ENCODE measurements at places on chromosomes 3 and 15.

DNA sequence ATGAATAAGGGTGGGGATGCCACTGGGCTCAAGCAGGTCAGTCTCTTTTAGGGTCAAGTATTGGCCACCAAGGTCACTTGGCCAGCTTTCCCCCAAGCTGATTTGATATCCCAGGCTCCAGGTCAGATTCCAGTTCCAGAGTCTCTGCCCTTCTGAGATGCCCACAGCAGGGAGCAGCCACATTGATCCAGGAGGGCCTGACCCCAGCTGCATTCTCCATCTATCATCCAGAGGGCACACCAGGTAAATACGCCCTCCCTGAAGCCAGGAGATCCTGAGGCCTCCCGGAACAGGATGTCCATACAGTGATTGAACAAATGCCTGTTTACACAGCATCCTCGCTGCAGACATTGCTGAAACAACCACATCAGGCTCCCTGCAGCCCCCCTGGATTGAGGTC, 264.6 kb upstream of the TLE3 start:
- DNase-seq, result no peak

- no peak for DNase-seq
These were observed 93.0 kb upstream of the LPP start for GRCh38 chr3:188060840-188061544.

- peak; percentile 59 for DNase-seq
These were observed 44.9 kb downstream of the CPN2 start for GRCh38 chr3:194306109-194306686.

DNA sequence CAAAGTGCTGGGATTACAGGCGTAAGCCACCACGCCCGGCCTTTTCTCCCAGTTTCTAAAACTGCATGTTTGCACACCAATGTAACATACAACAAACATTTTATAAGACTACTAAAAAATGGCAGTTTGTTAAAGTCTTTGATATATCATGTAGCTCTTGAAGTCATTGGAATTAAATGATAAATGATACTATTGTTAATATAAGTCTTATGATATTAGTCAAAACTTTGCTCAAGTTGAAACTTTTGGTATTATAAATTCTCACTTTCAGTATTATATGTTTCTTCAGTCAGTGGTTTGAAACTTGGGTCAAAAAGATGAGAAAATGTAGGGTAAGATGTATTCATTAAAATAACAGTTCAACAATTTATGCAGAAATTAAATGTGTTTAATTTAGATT, 117.6 kb upstream of the TBL1XR1 start:
- DNase-seq, result no peak

DNA sequence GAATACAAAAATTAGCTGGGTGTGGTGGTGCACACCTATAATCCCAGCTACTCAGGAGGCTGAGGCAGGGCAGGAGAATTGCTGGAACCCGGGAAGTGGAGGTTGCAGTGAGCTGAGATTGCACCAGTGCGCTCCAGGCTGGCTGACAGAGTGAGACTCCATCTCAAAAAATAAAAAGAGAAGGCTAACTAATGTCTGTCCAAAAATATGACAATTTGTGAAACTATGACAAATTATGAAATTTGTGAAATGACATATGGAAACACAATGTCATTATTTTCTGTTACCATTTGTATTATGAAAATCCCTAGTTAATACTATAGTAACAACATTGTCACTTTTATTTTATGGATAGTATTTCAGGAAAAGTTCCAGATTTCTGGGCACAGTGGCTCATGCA, 1306.3 kb upstream of the EPHA6 start:
- DNase-seq, result no peak

- peak; percentile 85 for DNase-seq
These were observed at the start of gene ADAMTSL3 for GRCh38 chr15:83653639-83654378. Gene ADAMTSL3 (plus strand): TSS chr15:83654123. CDS start chr15:83655762, 1,639 bp downstream.

DNA sequence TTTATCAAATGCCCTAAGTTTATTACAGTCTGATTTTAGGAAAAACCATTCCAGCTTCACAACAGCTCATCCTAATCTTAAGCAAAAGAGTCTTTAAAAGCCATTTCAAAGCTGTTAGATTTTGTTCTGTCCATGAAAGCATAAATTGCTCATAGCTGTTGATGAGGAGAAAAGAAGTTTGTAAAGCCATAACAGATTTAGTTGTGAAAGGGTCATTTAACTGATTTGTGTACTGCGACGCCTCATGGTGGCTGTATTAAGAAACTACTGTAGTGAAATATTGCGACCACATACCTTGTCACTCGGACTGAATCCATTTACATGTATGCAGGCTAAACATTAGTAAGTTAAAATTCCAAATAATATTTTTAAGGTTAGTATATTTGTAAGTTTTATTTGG, 20.9 kb downstream of the BBX start:
- no peak for DNase-seq

- DNase-seq, result peak; percentile 32
These were observed 25.6 kb upstream of the NLGN1 start for GRCh38 chr3:173371848-173372487.

DNA sequence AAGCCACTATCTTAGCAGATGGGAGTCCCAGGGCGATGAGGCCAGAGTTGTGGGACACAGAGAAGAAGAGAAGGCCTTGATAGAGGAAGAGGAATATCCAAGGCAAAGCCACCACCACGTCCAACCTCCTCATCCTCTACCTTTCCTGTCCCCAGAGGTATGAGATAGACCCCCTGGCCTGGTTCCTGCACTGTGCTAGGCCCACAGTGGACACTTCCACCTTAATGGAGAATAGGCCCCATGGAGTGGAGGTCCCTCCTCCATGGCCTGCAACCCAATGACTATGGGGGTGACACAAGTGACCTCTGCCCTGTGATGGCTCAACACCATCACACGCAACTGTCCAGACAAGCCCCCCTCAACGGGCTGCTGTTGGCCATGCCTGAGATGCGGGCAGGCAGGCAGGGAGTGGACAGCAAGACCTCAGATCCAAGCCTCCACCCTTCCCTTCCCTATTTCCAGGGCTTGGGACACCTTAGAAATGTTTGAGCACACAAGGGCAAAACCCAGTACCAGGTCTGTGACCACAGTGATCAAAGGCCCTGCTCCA, 36.8 kb downstream of the GRAMD2A start:
- DNase-seq, result no peak

DNA sequence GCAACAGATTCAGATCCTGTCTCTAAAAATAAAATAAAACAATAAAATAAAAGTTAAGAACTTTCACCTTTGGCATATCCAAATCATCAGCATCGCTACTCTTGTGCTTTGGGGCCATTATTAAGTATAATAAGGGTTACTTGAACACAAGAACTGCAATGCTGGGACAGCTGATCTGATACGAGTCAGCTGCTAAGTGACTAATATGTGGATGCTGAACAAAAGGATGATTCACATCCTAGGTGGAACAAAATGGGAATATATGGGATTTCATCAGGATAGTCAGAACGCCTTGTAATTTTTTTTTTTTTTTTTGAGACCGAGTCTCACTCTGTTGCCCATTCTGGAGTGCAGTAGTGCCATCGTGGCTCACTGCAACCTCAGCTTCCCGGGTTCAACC, 29.7 kb downstream of the BUB1B start:
- no peak for DNase-seq

DNA sequence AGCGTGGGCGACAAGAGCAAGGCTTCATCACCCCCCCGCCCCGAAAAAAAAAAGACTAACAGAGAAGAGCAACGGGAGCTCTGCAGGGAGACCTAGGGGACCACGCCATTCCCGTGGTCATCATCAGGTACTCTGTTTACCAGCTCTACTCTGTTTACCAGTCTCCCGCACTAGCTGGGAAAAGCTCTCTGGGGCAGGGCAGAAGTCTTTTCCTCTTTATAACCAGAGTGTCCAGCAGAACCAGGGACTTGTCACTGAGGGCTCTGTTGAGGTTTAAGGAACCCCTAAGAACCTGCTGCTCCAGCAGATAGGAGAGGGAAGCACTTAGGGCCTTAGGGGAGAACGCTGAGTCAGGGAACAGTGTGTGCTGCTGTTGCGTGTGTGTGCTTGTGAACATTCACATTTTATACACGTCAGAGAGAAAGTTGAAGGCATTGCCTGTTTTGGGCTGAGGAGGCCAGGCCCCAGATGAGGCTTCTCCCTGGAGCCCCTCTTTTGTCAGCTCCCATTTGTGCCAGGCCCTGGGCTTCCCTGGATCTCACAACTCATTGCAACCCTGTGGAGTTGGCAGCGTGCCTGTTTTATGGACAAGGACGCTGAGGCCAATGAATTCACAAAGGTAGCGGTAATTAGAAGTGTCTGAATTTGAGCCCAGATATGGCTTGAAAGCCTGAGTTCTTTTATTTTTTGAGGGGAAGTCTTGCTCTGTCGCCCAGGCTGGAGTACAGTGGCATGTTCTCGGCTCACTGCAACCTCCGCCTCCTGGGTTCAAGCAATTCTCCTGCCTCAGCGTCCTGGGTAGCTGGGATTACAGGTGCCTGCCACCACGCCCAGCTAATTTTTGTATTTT, 24.2 kb upstream of the ERICH6 start:
- DNase-seq, result no peak

- no peak for DNase-seq
These were observed 104.1 kb downstream of the TPRA1 start for GRCh38 chr3:127486321-127486944.

DNA sequence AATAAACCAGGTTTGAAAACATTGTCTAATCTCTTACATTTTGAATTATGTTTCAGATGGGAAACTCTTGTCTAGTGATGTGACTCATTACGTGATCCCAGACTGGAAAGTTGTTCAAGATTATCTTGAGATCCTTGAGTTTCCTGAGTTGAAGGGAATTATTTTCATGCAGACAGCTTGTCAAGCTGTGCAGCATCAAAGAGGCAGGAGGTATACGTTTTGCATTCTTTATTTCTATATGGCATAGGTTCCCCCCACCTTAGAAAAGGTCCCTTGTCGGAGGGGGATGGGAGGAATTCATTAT, 1.5 kb downstream of the DIS3L start:
- DNase-seq, result no peak

GRCh38 chr15:63457379-63457778, 47.0 kb upstream of the USP3 start:
- DNase-seq, result peak; percentile 52

GRCh38 chr15:74417225-74417624, 16.5 kb downstream of the SEMA7A start:
- peak; percentile 65 for DNase-seq

DNA sequence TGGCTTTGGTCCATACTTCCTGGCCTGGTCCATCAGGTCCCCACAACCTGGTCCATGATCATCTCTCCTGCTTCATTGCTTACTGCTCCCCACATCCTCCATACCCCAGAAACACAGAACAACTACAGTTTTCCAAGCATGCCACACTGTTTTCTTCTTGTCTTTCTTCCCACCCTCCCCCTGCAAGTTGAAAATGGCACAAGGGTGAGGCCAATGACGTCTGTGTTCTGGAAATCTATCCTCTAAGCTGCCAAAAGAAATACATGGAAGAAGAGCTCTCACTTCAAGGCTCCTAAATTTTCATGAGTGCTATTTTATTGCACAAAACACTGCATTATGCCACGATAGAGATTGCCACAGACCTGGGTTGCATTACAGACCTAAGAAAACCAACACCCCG, 404.4 kb downstream of the VPS13C start:
- no peak for DNase-seq

GRCh38 chr3:196988241-196989029, 19.8 kb upstream of the PIGZ start:
- no peak for DNase-seq

DNA sequence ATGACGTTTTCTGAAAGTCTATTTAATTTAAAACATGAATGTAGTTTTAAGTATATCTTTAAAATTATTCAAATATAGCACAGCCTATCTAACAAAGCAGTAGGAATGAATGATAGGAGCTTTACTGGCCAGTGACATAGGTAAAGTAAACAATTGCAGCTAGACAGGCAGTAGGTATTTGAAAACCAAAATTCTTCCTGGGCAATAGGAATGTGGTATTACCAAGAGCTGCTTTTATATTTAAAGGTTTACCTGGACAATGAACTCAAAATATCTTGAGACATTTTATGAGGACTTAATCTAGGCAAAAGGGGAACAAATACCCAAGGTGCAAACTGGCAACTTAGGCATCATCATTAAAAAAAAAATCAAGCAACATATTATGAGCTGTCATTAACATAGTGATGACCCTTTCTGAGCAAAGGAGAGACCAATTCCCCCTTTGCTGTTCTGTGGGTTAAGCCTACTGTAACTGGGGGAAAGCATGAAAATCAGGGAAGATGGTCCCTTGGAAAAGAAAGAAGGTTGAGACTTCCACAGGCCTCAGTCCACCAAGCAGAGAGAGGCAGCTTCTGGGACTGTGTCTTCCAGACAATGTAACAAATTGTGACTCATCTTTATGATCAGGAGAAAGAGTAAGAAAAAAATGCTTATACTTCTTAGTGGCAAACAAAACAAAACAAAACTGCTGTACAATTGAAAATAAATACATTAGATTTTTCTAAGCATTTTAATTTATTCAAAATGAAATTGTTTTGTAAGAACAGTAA, 12.9 kb downstream of the ISL2 start:
- DNase-seq, result no peak

GRCh38 chr3:25468866-25469319, 40.8 kb downstream of the RARB start:
- DNase-seq, result peak; percentile 84

GRCh38 chr3:39383045-39383880, at the start of gene SLC25A38:
Gene SLC25A38 (plus strand): TSS chr3:39383370. CDS start chr3:39383725, 355 bp downstream.
- peak; percentile 86 for DNase-seq

- no peak for DNase-seq
These were observed 70.0 kb downstream of the IQGAP1 start for GRCh38 chr15:90458061-90458460.

- DNase-seq, result no peak
These were observed 71.2 kb downstream of the CYP19A1 start for GRCh38 chr15:51267051-51267702.

DNA sequence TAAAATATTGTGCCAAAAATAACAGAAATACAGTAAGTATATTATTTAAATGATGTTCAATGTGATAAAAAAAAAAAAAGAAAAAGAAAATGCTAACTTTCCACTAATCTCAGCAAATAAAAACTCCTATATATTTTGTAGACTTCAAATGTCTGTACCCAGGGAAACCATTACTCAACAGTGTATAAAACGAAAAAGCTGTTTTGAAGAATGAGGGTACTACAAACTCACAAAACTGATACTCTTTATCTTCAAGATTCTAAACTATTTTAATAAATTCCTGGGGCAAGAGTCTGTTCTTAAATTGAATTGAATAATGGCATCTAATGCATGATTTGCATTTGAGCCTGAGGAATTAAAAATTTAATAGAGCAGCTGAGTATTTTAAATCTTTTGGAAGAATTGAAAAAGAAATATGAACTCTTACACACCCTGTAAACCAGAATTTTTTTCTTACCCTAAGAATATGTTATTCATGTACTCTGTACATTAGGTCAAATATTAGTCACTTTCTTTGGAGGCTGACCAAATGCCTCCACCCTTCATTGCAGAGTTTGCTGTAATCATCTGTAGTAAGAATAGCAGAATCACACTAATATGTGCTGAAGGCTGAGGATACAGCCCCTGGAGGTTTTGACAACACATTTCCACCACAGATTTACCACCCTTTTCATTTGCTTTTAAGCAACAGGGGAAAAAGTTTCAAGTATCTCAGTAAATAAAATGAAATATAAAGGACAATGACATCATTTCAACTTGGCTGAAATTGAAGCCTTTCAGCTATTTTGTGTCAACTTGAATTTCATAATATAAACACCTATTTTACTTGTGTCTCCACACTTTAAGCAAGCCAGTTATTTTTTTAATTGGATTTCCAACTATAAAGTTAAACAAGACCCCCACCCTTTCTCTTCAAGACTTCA, 79.7 kb downstream of the FBN1 start:
- DNase-seq, result peak; percentile 71
